Esophagus squamous epithelium (tissue), 5 donors: ENCODE measurements at places on chromosomes 4 and X.
A peak's percentile ranks its signal among the peaks of the same experiment; 100 is the strongest.

- no peak for DNase-seq
Observed at GRCh38 chrX:53262918-53263394, 18.4 kb downstream of the IQSEC2 start.

DNA sequence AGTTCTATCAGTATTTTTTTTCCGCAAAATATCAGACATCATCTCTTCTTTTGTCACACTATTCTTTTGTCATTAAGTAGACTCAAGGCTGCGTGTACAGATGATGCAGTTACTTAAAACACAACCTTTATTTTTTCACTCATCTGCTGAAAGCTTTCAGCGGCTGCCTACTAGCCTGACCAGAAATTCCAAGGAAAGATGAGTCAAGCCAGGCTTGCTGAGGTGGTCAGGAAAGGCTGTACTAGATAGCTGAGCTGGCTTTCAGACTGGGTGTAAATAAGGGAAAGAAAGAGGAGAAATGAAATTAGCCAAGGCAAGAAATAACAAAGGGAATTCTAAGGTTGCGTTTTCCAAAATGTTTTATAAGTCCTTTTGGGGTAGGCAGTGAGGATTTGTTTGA lies 17.9 kb downstream of the STK26 start:
- DNase-seq = no peak

GRCh38 chrX:25531096-25531495 lies 515.3 kb upstream of the ARX start:
- no peak for DNase-seq

- DNase-seq = no peak
Observed at GRCh38 chr4:6873291-6873690, 36.3 kb upstream of the TBC1D14 start.

DNA sequence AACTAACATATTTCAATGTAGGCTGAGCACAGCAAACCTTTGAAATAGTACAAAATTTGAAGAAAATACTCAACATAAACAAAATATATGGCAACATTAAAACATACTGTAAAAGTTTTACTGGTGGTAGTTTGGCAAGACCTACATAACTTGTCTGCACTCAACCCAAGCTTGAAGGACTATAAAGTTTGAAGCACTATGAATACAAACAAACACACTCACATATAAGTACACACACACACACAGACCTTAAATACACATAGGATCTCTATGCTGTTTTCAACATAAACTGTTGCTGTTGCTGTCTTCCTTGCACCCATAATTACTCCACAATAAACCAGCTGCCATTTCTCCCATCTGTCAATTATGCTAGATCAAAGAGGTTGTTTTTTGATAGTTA lies 589.6 kb downstream of the IL15 start:
- DNase-seq = no peak

DNA sequence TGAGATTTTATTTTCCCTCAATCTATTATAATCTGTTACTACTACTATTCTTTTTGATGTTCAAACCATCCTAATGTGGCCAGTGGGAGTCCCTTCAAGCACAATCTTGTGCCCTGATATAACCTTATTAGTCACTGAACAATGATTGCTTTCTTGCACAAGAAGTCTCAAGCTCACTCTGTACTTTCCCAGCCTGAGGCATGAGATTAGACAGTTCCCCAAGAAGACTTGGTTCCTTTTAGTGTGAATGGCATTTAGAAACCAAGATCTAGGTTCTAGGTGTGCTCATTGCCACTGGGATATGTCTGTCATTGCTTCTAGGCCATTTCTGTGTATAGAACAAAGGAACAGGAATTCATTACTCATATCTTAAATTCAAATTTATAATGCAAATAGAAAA lies 28.0 kb upstream of the RBM41 start:
- no peak for DNase-seq

DNA sequence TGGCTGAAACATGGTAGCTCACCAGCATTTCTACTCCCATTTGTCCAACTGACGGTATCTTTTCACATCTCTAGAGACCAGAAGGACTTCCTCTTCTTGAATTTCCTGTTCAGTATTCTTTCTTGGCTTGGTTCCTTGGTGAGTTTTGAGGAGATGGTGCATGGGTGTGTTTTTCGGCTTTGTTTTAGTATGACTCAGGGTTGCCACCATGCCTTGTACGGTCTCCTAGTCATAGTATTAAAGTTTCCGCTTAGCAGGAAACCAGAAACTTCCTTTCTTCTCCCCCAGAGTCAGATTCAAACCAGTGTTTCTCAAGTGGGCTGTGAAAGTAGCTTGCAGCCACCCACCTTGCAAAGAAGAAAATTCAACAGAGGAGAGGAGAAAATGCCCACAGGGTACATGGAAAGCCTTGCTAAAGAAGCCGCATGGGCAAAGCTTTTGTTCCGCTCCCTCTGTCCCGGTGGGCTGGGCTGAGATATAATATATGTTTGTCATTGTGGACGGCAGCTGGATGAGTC lies 5.7 kb downstream of the CD99 start:
- DNase-seq = no peak

DNA sequence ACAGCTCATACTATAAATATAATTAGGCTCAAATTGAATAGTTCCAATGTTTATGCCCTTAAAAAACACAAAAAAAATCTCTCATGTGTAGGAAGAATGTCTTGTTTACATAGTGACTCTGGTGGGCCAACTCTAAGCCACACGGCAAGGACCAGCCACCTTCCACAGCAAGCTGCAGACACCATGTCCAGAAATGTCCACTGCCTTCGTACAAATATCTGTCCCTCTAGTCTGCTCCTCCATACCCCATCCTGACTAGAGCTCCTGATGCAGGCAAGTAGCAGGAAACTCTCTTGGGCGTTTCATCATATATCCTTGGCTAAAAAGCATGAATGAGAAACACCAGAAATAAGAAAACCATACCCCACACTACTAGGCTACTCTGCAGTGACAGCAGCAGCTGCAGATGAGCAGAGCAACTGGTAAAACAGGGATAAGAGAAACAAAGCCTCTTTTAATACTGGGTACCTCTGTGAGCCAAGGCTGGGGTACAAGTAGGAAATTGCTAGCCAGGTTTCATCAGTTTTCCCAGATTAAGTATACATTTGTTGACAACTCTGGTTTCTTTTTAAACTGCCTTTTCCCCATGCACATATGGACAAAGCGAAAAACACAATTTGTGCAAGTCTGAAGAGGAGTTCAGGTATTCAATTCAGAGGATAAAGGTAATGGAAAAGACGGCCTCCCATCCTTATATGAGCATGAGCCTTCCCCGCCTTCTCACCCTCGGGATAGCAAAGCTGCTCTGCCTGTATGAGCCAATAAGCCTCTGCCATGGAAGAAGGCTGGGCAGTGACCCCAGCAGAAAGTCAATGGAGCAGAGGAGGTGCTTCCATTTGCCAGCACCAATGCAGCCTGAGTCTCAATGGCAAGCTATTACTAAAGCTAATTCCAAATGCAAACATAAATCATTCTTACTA lies 245.4 kb downstream of the DCLK2 start:
- no peak for DNase-seq

GRCh38 chr4:31417040-31417439 lies 696.9 kb downstream of the PCDH7 start:
- no peak for DNase-seq

DNA sequence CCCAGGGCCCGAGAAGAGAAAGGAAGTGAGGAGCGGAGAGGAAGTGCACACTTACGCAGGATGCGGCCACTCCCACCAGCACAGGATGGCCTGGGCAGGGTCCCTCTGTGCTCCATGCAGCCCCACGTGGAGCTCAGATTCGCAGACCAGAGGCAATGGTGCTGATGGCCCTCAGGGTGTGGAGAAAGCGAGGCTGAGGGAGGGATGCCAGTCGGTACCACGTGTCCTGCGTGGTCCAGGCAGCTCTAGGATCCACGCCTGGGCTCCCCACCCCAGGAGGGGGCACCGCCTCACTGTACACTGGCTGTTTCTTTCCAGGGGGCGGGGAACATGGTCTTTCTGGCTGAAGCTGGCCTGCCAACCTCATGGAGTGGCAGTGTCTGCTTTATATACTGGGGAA lies 241.8 kb downstream of the AFAP1 start:
- no peak for DNase-seq

DNA sequence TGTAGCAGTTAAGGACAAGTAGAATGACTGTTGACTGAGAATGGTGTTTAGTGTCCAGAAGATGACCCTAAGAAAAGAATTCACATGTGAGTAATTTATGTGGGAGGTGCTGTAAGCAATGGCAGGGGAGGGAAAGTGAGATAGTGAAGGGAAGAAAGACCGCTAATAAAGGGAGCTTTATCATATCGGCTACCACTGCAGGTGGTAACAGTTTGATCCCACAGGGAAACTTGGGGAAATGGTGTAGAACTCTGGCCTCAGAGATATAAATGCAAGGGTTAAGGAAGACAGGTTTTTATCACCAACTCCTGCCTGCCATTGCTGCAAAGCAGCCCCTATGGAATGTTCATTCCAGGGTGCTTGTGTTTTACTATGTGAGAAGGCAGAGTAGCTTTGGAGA lies 489.6 kb downstream of the STPG2 start:
- DNase-seq = no peak

DNA sequence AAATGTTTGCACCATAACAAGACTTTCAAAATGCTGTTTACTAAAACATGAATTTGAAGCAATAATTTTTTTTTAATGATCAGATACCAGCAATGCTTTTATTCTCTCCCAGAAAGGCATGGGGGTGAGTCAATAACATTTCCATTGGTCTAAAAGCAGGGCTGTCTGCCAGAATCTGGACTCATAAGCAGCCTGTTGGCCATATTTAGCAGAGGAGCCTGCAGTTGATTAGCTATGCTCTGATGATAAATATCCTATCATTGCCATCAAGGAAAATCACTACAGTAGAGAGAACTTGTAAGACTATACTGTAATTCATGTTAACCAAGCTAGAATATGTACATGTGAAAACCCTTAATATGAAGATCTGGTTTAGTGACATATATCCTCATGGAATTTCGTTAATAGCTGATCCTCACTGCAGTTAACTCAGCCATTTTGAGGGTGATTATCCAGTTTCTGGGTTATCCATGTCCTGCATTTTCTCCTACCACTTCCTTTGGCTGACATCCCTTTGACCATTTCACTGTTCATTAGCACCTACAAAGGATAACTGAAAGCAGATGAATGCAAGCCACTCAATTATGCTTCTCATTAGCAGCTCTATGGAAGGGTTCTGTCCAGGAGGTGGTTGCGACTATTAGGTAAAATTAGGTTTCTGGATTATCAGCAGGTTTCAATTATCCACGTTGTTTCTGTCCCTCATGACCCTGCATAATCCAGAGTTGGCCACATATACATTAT lies 72.9 kb upstream of the DIAPH2 start:
- no peak for DNase-seq

DNA sequence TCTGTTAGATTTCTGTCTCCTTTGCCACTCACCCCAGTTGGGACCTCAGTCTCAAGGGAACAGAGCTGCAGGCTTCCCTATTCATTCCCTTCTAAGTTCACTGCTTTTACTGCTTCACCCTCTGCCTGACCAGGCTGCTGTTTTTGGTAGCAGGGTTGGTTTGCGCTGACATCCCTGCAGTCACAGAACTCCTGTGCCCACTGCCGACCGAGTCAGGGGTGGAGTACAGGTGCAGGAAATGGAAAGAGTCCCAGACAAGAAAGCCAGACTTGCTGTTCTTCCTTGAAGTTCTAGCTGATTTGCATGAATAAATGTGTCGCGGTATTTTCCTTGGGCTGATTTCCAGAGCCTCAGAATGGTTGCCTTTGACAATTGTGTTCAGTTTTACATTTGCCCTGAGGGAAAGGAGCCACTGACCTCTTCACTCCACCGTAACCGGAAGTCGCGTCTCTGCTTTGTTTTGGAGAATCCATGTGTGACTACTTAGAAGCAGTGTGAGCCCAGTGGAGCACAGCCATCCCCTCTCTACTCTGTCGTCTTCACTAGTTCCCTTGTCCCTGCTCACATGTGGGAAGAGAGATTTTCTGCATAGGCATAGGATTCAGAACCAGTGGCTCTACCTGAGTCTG lies 84.8 kb downstream of the TNIP2 start:
- no peak for DNase-seq

GRCh38 chr4:184019076-184019475 lies 114.0 kb downstream of the STOX2 start:
- DNase-seq = no peak

GRCh38 chrX:54745676-54746075 lies 52.4 kb downstream of the ITIH6 start:
- no peak for DNase-seq

DNA sequence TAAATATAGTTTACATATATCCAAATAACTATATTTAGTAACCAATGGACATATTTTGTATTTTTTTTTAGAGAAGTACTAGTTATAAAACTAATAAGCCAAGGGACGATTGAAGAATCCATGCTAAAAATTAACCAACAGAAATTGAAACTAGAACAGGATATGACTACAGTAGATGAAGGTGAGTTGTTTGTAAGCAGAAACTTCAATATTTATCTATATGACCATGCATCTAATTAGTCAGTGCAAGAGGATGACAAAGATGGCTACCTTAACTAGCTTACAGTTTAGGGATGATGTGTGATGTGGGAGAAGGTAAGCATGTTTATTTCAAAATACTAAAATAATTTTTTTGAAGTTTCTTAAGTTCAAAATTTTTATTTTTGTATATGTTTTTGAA lies 57.7 kb downstream of the HPGDS start:
- DNase-seq = no peak

DNA sequence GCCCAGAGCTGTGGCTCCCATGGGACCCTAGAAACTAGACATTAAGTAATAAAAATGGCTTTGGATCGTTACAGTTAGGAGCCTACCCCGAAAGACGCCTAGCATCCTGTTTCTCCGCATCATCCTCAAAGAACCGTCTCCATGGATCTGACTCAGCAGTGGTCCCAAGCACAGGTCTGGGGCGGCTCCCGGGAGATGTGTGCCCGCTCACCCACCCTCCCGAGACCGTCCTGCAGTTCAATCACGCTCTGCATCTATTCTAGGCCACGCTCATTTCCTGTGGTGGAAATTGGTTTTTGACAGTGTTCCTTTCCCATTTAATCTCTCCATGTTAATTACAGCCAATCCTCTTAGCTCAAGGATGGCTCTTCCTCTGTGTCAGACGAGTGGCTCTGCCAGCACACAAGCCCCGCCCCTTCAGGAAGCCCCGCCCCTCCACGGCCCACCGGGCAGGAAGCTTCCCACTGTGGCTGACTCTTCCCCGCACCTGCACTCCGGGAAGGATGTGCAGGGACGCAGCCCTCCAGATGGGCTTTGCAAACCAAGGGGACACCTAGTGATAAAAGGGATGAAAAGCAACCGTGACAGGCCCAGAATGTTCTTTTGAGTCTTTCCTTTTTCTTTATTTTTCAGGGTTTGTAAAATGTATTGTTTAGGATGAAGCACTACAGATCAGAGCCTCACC lies 34.5 kb upstream of the HELT start:
- no peak for DNase-seq

- DNase-seq = peak; percentile 33
Observed at GRCh38 chrX:16870862-16871815, 977 bp upstream of the RBBP7 start.

- DNase-seq = no peak
Observed at GRCh38 chrX:74613370-74614092, 893 bp downstream of the RLIM start.
